Urinary bladder (tissue), 4 donors: ENCODE measurements at places on chromosomes 13 and 19. TPM values are rescaled to one million over a fixed set of nuclear protein-coding genes. Genes with fewer than 3 reads are reported as not detected.

- DNase-seq, result no peak
Measured at GRCh38 chr13:74979703-74980102, 502.3 kb downstream of the TBC1D4 start.

The MUC16 gene
- total RNA-seq, result under 0.01 TPM

The RASAL3 gene
- total RNA-seq, result 0.85 TPM

- DNase-seq, result no peak
Measured at GRCh38 chr19:5957170-5957569, 20.8 kb downstream of the RANBP3 start.

The CEACAM4 gene
- not detected for total RNA-seq

DNA sequence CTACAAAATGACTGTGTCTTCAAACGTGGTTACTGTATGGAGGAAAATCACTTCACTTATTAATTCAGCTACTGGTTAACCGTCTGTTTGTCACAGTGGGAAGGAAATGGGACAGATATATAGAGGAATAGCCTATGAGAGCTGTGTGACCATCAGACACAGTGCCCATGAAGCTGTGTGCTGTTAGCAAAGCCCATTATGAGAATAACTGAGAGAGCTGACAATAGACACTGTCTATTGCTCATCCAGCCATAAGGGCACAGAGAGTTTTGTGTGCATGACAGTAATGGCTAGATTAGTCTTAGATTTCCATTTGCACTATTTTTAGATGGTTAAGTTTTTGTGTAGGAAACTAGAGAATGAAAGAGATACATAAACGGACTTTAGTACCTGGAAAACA, 64.1 kb upstream of the POSTN start:
- no peak for DNase-seq

GRCh38 chr13:75585153-75585552, 35.6 kb downstream of the UCHL3 start:
- DNase-seq, result no peak

The PRKCG gene
- total RNA-seq, result 0.32 TPM

GRCh38 chr19:34471906-34472700, 9.5 kb upstream of the WTIP start:
- DNase-seq, result no peak

The IRGC gene
- not detected for total RNA-seq

GRCh38 chr19:3036119-3036976, 7.3 kb upstream of the TLE2 start:
- DNase-seq, result peak; percentile 89

DNA sequence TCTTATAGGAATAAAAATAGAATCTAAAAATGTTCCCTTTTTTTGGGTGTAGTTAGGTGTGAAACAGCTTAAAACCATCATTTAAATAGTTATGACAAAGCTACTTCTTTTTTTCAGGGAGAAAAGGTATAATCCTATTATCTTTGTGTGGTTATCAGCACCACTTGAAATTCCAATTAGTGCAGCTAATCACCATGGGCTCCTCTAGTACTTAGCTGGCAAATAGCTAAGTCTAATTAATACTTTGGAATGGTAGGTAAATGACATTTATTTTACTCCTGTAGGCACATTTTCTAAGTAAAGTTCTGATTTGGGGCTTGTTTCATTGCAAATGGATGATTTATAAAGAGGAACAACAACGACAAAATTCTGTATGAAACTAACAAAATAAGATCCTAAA, 132.6 kb downstream of the OLFM4 start:
- no peak for DNase-seq

The ZNF726 gene
- 15.0 TPM for total RNA-seq

- no peak for DNase-seq
Measured at GRCh38 chr19:10404888-10405820, 1.8 kb upstream of the CDC37 start.

The TDRD12 gene
- total RNA-seq, result 1.1 TPM

GRCh38 chr13:109096101-109096500, 466.7 kb downstream of the MYO16 start:
- DNase-seq, result no peak

GRCh38 chr13:77894743-77895142, 23.9 kb downstream of the EDNRB start:
- DNase-seq, result no peak

GRCh38 chr13:106520251-106521054, 15.0 kb downstream of the EFNB2 start:
- DNase-seq, result no peak

DNA sequence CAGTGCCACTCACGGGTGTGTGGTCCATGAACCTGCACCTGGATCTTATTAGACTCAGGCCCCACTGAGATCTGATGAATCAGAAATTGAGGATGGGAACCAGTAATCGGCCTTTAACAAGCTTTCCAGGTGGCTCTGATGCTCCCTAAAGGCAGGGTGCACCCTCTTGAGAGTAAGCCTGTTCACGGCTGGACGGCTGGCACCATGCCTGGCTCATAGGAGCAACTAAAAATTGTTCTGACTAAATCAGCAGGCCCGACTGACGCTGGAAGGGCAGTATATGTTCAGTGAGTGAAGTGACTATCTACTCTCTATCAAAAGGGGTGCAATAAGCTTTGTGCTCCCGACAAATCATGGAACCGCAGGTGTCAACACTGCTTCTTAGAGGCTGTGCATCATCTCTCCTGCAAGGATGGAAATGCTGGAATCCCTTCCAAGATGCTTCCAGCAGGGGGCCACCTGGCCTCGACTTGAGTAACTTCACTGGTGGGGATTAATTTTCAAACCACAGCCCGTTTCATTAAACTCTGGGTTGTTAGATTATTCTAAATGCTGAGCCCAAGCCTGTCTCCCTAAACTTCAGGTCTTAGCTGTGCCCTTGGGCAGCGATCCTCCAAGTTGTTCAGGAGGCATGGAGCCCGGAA, 28.4 kb downstream of the TMTC4 start:
- no peak for DNase-seq

The HIF3A gene
- total RNA-seq, result 41.0 TPM

- DNase-seq, result no peak
Measured at GRCh38 chr13:113982296-113982661, 8.4 kb upstream of the C13orf46 start.

The SLAIN1 gene
- 7.6 TPM for total RNA-seq

DNA sequence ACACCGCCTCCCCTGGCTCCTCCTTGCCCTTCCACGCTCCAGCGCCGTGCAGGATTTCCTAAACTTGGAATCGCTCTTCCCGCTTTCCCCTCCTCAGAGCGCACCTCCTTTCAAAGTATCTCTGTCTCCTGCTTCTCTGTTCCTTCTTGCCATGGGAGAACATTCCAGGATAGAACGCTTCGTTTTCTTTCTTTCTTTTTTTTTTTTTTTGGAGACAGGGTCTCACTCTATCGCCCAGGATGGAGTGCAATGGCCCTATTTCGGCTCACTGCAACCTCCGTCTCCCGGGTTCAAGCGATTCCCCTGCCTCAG, 574 bp upstream of the XPO4 start:
- DNase-seq, result no peak

The VAV1 gene
- 4.4 TPM for total RNA-seq

- DNase-seq, result no peak
Measured at GRCh38 chr13:44523146-44524015, 52.7 kb downstream of the TSC22D1 start.

The SERTM1 gene
- 1.7 TPM for total RNA-seq

DNA sequence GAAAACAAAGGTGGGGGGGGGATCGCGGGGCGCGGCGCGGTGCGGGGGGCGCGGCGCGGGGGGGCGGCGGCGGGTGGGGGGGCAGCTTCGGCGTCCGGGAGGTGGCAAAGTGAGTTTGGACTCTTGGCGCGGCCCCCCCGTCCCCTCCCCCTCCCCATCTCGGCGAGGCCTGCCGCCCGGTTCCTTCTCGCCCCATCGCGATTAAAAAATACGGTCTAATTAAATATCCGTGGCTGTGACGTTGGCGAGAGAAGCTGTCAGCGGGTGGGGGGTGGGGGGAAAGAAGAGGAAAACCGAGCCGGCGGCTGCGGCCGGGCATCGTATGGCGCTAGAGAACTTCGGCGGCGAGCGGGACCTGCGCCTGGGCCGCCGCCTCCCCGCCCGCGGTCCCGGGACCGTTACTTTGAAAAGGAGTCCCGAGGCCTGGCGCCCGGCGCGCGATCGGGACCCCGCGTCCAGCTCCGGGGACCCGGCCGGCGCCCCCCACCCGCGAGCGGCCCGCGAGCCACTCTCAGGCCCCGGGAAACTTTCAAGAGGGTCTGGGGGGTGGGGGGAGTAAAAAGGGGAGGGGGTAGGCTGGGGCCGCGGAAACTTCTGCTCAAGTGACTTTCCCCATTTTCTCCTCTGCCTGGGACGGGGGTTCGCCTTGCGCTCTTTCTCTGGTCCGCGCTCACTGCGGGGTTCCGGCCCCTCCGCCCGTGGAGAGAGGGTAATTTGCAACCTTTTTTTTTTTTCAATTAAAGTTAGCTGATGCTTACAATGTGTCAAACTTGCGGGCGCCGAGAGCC, 146.3 kb upstream of the ZNF536 start:
- no peak for DNase-seq

DNA sequence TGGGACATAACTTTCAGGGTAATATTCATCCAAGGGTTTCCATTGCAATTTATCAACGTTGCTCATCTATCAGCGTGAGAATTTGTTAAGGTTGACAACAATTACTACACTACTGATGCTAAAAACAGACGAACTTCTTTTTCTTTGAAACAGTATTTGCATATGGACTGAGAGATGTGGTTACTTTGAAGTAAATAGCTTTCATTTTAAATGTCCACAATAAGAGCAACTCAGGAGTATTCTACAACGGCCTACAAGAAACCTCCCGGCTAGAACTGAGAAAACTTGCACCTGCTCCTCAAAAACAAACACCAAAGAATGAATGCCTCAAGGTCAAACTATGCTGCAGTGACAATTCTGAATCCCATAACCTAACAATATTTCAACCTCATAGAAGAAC, 238.4 kb downstream of the IRS2 start:
- DNase-seq, result no peak

DNA sequence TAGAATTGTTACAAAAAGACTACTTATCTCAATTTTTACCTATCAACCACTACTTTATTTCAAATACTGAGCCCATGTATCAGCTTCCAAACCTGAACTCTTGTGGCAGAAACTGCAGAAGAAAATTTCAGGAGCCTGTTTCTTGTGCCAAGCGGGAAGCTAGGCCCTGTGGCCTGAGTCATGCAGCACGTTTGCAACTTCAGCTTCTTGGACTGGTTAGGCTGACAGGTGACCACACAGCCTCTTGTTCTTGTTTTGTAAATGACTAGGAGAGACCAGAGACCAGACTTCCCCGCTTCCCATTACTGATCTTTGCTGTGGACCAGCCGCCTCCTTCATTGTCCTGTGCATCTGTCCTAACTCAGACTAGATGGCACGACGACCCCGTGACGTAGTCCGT, 3.4 kb upstream of the LAMP1 start:
- DNase-seq, result no peak

DNA sequence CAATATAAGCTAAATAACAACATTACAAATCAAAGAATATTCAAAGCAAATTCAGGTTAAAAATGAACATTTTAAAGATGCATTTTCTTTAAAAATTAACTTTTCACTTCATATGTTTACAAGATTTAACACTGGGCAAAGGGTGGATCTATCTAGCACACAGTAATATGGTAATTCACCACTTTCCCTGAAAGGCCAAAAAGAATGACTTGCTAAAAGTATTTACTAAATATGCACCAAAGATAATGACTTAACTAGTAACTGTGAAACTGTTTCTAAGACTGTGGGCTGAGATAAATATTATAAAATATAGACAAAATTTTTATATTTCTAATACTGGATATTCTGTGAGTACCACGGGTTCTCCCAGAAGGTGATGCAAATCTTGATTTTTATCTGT, 4.5 kb upstream of the EEF1AKMT1 start:
- DNase-seq, result no peak

The FLT3LG gene
- 3.4 TPM for total RNA-seq

- no peak for DNase-seq
Measured at GRCh38 chr19:7784856-7785255, 21.8 kb downstream of the CLEC4M start.

- DNase-seq, result no peak
Measured at GRCh38 chr13:99323488-99323887, 16.3 kb upstream of the GPR183 start.

DNA sequence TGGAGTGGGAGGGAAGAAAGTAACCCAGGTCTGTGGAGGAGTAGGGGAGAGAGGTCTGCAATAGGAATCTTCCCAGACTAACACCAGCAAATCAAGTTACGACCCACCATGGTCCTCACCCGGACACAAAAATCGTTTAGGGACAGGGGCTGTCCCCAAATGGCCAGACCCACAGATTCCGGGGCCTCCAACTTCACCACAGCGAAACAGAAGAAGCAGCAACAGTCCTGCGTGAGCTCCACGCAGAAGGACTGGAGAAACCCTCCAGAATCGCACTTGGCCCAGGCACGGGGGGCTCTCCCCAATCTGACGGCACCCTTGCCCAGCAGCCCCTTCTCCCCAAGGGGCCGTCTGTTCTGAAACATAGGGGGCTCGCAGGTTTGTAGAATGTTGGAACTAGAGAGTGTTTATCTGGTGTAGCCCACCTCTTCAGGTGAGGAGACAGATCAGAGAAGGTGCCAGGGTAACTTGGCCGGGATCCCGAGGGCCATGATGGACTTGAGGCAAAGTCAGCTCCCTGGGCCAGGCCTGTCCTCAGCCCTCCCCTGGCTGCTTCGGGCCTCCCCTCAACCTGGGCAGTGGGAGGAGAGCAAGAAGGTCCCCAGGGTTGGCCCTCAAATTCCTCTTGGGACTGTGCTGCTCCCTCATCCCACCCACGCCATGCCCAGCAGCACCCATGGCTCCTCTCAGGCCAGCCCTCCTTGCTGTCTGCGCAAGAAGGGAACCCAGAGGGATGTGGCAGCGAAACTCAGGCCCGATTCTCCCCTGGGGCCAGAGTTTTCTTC, 82.5 kb upstream of the GPR183 start:
- no peak for DNase-seq

DNA sequence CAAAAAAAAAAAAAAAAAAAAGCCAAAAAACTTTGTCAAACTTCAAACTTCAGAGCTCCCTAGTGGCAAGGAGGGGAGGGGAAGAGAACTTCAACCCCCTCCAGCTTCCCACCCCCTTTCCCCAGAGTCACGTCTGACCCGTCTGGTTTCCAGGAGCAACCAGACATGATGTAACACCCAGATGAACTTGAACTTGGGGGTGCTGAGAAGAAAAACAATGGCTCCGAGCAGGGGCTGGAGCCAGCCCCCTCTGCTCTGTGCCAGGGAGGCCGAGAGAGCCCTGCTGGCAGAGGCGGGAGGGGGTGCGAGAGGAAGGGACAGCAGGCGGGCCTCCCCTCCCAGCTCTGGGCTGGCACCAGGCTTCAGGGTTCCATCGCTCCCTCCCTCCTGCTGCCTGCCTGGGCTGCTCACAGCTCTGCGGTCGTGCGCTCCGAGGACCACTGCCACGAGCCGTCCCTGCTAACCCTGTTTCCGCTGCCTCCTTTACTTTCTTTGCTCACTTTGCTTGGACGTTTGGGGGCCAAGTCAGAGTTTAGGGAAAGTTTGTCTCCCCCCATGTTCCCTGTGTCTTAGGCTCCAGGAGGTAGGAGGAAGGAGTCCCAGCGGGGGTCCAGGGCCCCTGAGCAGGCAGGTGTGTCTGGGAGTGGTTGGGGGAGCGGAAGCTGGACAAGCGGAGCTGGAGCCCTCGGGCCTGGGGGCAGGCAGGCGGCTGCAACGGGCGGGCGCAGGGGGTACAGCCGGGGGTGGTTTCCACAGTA, 11.1 kb downstream of the LYL1 start:
- peak; percentile 80 for DNase-seq

The ZNF415 gene
- total RNA-seq, result 21.9 TPM
